ENCODE measurements at places on chromosomes 4 and X. TPM values are rescaled to one million over a fixed set of nuclear protein-coding genes. Genes with fewer than 3 reads are reported as not detected.

Gene SSX2B
- polyA plus RNA-seq = not detected

Gene DRP2
- not detected for polyA plus RNA-seq

Gene GNRHR
- not detected for polyA plus RNA-seq

Gene UGT8
- 0.30 TPM for polyA plus RNA-seq

Gene FABP2
- polyA plus RNA-seq = not detected

Gene MAGEB1
- not detected for polyA plus RNA-seq

Gene NAP1L3
- 4.7 TPM for polyA plus RNA-seq

Gene HTR2C
- not detected for polyA plus RNA-seq

Gene HSFX2
- polyA plus RNA-seq = not detected

DNA sequence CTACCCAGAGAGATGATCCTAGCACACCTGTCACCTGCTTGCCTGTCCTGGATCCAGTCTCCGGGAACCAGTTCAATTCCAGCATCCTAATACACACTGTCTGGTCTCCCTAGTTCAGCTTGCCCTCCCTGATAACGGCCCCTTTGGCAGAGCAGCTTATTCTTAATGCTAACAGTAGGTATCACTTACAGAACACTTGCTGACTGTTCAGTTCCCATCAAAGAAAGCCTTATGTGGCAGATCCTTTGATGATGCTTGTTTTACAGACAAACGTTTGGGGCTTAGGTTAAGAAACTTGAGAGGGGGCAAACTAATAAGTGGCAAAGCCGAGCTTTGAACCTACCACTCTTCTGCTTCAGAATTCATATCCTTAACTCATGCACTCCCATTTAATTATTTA is 890 bp downstream of the RASSF6 start:
- DNase-seq = no peak

GRCh38 chrX:16185725-16186136 is 18.4 kb downstream of the MAGEB17 start:
- DNase-seq = no peak

DNA sequence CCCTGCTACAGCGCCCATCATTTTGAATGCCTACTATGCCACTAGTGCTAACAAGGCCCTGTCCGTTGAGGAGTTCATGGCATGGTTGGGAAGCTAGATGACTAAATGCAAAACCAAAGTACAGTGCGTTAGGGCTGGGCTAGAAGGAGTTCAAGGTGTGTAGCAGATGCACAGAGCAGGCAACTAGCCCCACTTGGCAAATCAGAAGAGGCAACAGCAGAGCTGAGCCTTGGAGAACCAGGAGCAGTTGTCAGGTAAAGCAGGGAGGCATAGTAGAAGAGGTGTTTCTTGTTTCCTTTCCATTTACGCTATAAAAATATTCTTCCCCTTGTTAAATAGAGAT is 146.6 kb upstream of the CPEB2 start:
- DNase-seq = no peak

GRCh38 chr4:140743194-140743931 is 12.8 kb downstream of the TBC1D9 start:
- no peak for DNase-seq

- no peak for DNase-seq
Observed at GRCh38 chr4:128879283-128879682, 69.8 kb downstream of the JADE1 start.

GRCh38 chr4:88333741-88334405 is 44.8 kb upstream of the HERC6 start:
- no peak for DNase-seq

DNA sequence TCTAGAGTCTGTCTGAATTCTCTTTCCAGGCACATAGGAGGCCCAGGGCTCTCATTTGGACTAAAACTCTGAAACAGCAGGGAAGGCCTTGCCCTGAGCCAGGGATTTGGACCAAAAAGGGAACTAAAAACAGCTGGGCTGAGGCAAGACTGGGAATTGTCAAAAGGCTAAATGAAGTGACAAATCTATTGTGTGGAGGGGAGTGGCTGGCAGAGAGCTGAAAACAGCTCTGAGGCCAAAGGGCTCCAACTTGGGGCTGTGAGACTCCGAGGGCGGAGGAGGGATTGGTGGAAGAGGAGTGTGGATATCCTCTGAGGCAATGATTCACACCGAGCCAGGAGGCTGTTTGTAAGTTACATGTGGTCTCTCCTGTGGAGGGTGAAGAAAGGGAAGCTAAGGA is 63.2 kb downstream of the PHEX start:
- DNase-seq = no peak

GRCh38 chr4:83197555-83198235 is 83.2 kb upstream of the PLAC8 start:
- no peak for DNase-seq

GRCh38 chrX:19990151-19990555 is 708 bp downstream of the BCLAF3 start:
- DNase-seq = no peak

DNA sequence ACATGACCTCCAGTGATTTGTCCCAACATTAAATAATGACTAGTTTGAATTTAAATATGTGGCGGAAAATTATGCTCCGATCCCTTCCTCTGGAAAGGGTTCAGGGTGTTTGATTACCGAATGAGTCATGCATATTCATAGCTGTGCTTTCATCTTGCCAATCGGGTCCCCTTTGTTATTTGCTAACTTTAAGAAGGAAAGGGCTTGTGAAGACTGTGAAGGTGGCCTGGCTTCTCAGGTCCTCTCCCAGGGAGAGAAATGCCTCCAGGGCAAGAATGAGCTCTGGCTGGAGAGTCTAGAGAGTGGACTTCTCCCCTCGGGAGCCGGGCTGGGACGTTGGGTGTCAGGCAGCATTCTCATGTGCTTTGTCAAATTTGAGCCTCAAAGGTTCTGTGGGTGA is 155.5 kb upstream of the PSAPL1 start:
- no peak for DNase-seq

DNA sequence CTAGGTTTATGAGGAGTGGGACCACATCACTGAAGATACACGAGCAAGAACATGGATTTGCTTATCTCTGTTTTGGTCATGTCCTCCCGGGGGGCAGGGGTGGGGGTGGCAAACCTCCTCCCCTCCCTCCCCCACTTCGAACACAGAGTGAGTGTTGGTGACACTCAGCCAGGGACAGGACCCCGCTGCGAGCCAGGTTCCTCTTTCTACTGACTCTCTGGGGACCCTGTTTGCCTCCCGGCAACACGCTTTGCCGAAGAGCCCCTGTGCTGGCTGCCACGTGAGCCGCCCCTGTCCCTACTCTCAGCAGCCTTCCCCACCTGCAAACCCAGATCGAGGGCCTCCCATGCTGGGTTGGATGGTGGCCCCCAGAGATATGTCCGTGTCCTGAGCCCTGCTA is 34.7 kb downstream of the P2RY8 start:
- DNase-seq = no peak

- DNase-seq = no peak
Observed at GRCh38 chr4:186787536-186787935, 63.9 kb upstream of the FAT1 start.

DNA sequence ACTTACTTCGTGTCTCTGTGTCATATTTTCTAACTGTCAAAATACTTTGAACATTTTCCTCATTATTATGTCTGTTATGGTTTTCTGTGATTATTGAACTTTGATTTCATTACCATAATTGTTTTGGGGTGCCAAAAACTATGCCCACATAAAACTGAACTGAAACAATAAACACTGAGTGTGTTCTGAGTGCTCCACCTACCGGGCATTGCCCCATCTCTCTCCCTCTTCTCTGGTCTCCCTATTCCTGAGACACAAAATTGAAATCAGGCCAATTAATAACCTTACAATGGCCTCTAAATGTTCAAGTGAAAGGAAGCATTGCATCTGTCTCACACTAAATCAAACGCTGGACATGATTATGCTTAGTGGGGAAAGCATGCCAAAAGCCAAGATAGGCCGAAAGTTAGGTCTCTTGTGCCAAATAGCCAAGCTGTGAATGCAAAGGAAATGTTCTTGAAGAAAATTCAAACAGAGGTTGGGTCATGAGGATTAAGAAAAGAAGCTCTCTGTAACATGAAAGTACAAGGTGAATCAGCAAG is 972.3 kb downstream of the PCDH7 start:
- DNase-seq = no peak

DNA sequence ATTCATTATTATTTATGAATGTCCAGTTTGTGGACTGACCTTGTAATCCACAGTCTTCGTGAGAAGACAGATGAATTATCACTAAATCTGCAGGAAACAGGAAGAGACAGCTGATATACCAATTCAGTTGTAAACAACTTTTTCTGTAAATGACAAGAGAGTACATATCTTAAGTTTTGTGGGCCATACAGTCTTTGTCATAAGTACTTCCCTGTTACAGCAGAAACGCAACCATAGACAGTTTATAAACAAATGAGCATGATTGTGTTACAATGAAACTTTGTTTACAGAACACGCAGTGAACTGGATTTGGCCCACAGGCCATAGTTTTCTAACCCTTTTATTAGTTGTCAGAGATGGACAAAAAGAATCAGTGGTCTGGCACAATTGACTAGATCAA is 443.4 kb downstream of the PDGFC start:
- no peak for DNase-seq

- no peak for DNase-seq
Observed at GRCh38 chr4:109432696-109433095, 919 bp upstream of the SEC24B start.

- no peak for DNase-seq
Observed at GRCh38 chrX:53294024-53294648, 12.8 kb upstream of the IQSEC2 start.

- DNase-seq = no peak
Observed at GRCh38 chrX:103063918-103064434, at the start of gene BEX1. BEX1 (minus strand) TSS chrX:103064171; CDS start chrX:103063274, 897 bp downstream.

All from CD8-positive, alpha-beta memory T cell (primary cell).